Stimulated activated CD8-positive, alpha-beta memory T cell treated with anti-CD3 and anti-CD28 coated beads, Interleukin-12 subunit alpha, Interleukin-12 subunit beta, amount 100 ng/mL, for 1 hour (primary cell): ENCODE measurements at places on chromosomes 5 and 9.

GRCh38 chr9:136061405-136061804 is 33.7 kb downstream of the NACC2 start:
- no peak for DNase-seq

DNA sequence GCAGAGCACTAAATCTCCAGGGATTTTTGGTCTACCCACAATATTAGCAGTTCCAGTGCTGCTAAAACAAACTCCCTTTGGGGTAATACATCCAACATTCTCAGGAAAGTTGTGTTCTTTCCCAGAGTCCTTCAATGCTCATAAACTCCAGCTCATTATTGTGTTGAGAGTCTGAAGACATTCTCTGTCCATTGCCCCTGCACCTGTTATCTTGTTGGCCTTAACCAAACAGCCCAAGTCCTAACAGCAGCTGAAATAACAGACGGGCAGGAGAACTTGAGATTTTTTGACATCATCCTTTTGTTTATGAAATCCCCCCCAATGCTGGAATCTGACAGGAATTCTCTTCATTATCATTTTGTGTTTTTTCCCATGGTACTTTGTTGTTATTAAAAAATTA is 110.8 kb downstream of the PAPPA start:
- DNase-seq = no peak

GRCh38 chr9:36862206-36863145 is 171.6 kb downstream of the PAX5 start:
- DNase-seq = no peak

DNA sequence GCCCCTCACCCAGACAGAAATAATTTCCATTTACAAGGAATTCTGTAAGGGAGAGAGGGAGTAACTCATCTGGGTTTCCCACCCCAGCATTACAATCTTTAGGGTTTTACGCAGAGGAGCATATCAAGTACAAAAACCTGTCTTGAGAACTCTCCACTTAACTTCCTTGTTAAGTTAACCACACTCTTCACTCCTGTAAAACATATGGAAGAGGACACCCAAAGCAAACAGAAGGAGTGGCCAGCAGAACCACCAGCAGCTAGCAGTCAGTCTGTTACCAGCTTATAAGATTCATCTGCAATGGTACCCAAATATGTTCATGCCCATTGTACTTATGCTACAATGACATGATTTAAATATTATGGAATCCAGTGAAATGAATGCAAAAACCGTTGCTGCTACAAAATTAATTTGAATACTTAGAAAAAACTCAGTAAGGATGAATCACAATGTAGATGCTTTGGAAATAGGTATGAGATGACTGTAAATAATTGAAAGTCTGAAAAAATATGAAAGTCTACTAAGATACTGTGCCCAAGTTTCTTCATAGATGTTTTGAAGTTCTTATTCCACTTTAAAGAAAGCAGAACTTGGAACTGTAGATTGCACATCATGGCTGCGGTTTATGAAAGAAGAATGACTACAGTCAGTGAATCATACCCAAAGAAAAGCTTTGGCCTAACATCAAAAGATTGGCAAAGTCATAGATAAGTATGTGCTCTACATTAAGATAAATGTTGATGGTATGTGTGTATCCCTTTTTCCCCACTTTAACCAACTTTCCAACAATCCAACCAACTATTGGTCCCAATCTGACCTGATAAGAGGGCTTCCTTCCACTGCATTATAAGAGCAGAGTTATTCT is 233.6 kb downstream of the ACTL7B start:
- no peak for DNase-seq

- no peak for DNase-seq
Measured at GRCh38 chr9:104866191-104866590, 61.8 kb downstream of the ABCA1 start.
